ENCODE measurements at places on chromosomes 4 and X. TPM values are rescaled to one million over a fixed set of nuclear protein-coding genes. Genes with fewer than 3 reads are reported as not detected.

SNX12 gene
- total RNA-seq, result 54.6 TPM

TMSB15C gene
- 4.0 TPM for total RNA-seq

ALB gene
- total RNA-seq, result 0.43 TPM

IL2RG gene
- 2.6 TPM for total RNA-seq

ETDC gene
- total RNA-seq, result not detected

FATE1 gene
- not detected for total RNA-seq

REST gene
- total RNA-seq, result 31.9 TPM

All from posterior vena cava (tissue), 2 donors.